ENCODE measurements at places on chromosomes 2 and 18.

- no peak for DNase-seq
Observed at GRCh38 chr2:23378496-23378895, 6.5 kb upstream of the KLHL29 start.

DNA sequence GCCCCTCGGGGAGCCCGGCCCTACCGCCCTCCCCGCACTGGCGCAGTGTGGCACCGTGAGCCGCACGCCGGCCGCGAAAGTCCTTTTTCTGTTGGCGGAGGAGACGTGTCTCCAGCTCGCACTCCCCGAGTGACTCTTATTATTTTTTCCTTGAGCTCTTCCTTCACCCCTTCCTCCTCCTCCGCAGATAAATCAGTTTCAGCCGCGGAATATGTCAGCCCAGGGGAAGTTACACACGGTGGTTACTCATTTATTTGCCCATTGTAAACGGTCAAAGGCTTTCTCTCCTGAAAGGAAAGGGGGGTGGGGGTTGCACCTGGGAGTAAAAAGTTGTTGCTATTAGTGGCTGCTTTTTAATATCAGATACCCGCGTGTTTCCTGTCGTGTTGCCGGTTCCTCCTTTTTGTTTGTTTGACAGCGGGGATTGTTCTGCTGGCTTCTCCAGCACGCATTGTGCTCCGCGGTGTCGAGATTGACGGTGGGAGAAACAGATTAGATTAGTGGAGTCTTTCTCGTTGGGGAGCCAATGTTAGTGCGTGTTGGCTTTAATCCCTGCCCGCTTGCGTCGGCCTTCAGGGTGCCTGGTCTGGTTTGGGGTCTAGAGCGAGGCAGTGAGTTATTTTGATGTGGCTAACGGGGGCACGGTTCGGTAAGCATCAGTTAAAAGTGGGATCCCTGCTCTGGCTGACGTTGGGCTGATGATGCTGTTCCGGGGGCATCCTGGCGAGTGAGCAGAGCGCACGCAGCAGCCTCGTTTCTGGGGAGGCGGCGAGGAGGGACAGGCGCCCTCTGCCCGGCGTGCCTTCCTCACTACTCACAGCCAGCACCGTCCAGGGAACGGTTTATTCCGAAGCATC, 1.6 kb downstream of the CRIM1 start:
- peak; percentile 31 for DNase-seq

GRCh38 chr18:55179835-55180234, 220.6 kb upstream of the CCDC68 start:
- DNase-seq = no peak

DNA sequence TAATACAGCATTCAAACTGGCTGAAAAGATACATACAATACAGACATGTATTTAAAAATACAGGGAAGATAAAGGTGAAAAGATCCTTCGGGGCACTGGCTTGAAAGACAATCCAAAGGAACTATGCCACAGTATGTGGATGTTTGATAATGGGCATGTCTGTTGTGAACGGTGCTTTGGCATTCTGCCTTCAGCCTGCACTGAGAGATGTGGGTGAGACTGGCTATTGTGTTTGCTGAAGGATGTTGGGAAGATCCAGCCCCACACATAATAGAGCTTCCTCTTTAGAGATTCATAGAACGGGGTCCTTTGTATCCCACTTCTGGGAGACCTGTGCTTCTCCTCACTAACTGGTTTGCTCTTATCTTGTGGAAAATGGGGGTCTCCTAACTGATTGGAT, 65.1 kb upstream of the CXCR4 start:
- no peak for DNase-seq

GRCh38 chr2:49480520-49480919, 326.2 kb upstream of the FSHR start:
- no peak for DNase-seq

- DNase-seq = no peak
Observed at GRCh38 chr2:234292205-234292961, 204.5 kb downstream of the ARL4C start.

DNA sequence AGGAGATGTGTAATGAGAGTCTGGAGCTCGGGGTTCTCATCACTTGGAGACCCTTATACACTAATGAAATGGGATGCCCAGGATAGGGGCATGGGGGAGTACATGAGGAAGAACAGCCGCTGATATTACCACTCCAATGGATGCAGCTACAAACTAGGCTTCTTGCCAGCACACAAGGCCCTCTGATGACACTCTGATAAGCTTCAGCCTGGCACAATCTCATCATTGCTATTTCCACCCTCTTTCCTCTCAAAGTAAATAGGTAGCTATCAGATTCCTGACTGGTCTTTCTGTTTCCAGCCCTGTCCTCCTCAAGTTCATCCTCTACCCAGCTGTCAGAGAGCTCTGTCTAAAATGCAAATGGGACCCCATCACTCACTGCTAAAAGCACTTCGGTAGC, 103.0 kb downstream of the GPR39 start:
- DNase-seq = no peak

GRCh38 chr2:24077535-24077877, 1.4 kb upstream of the SF3B6 start:
- no peak for DNase-seq

GRCh38 chr2:58680755-58681310, 439.7 kb upstream of the FANCL start:
- no peak for DNase-seq

- no peak for DNase-seq
Observed at GRCh38 chr2:54735636-54736035, 12.2 kb downstream of the EML6 start.

- DNase-seq = no peak
Observed at GRCh38 chr2:30216157-30216556, 15.2 kb upstream of the LBH start.

DNA sequence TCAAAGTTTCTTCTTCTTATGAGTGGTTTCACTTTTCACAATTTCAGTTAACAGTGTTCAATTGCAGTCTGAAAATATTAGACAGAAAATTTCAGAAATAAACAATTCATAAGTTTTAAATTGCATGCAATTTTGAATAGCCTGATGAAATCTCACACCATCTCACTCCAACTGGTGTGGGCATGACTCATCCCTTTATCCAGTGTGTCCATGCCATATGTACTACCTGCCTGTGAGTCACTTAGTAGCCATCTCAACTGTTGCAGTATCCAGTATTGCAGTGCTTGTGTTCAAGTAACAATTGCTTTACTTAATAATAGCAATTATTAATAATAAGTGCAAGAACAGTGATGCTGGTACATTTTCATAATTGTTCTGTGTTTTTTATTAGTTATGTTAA, 1202.5 kb downstream of the DSC3 start:
- DNase-seq = no peak

GRCh38 chr2:112163541-112163981, 25.4 kb downstream of the FBLN7 start:
- no peak for DNase-seq

DNA sequence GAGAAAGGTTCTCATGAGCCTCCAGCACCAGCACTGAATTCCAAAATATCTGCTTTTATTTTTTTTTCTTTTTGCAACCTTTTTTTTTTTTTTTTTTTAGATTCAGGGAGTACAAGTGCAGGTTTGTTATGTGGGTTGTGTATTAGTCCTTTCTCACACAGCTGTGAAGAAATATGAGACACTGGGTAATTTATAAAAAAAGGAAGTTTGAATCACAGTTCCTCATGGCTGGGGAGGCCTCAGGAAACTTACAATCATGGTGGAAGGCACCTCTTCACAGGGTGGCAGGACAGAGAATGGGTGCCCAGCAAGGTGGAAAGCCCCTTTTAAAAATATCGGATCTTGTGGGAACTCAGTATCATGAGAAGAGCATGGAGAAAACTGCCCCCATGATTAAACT, 7.9 kb upstream of the TMX3 start:
- no peak for DNase-seq

- DNase-seq = no peak
Observed at GRCh38 chr2:70503896-70504295, 49.7 kb downstream of the TGFA start.

- no peak for DNase-seq
Observed at GRCh38 chr18:34956663-34957062, 84.5 kb upstream of the MAPRE2 start.

- DNase-seq = no peak
Observed at GRCh38 chr2:221102896-221103688, 469.0 kb downstream of the EPHA4 start.

DNA sequence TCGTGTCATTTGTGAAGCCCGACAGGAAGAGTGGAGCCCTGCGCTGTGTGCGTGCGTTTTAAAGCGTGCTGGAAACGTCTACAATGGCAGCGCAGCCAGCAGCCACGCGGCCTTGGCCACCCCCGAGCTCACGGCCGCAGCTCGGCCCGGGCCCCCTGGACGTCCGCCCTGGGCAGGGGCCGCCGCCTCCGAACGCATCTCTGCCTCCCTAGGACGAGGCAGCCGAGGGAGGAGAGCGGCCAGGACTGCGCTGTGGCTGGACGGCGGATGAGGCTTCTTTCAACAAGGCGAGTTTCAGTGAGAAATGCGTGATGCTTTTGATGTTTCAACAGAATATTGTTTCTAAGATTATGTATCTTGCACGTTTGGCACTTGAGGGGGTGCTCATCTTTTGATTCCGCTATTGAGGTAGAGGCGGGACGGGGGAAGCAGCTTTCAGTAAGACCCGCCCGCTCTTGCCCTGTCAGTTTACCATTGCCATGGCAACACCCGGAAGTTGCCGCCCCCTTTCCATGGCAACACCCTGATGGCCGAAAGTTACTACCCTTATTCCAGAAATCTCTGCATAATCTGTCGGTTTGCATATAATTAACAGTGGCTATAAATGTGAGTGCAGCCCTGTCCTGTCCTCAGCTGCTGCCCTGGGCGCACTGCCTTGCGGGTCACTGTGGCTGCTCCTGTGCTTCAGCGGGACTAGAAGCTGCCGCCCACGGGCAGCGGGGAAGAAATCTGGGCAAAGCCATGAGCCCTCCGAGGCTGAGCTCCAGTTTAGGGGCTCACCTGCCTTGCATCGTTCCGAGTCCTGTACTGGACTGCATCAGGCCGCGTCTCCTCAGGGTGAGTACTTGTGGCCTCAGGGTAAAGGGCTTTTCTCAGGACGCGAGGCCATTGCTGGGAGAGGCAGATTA, 38.6 kb downstream of the ADNP2 start:
- DNase-seq = peak; percentile 77

DNA sequence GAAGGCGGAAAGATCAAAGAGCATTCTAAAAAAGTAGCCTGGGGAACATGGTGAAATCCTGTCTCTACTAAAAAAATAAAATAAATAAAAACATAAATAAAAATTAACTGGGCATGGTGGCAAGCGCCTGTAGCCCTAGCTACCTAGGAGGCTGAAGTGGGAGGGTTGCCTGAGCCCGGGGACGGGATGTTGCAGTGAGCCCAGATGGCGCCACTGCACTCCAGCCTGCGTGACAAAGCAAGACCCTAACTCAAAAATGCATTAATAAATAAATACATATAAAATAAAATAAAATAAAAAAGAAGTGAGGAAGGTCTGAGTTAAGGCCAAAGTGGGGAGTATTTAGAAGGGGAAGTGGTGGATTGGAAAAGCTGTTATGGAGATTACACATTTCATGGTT, 1.3 kb upstream of the PSMD14 start:
- no peak for DNase-seq

- DNase-seq = no peak
Observed at GRCh38 chr18:31648966-31649429, 35.4 kb downstream of the B4GALT6 start.

- DNase-seq = no peak
Observed at GRCh38 chr2:109378682-109379081, 235.1 kb downstream of the SEPTIN10 start.

DNA sequence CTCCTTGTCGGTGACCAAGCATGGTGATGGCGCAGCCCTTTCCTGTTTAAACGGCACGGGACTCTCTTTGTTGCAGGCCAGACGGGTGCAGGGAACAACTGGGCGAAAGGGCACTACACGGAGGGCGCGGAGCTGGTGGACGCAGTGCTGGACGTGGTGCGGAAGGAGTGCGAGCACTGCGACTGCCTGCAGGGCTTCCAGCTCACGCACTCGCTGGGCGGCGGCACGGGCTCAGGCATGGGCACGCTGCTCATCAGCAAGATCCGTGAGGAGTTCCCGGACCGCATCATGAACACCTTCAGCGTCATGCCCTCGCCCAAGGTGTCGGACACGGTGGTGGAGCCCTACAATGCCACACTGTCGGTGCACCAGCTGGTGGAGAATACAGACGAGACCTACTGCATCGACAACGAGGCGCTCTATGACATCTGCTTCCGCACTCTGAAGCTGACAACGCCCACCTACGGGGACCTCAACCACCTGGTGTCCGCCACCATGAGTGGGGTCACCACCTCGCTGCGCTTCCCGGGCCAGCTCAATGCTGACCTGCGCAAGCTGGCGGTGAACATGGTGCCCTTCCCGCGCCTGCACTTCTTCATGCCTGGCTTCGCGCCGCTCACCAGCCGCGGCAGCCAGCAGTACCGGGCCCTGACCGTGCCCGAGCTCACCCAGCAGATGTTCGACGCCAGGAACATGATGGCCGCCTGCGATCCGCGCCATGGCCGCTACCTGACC, 17.1 kb downstream of the TUBB6 start:
- DNase-seq = no peak

- no peak for DNase-seq
Observed at GRCh38 chr2:120632796-120633646, 102.6 kb upstream of the GLI2 start.

DNA sequence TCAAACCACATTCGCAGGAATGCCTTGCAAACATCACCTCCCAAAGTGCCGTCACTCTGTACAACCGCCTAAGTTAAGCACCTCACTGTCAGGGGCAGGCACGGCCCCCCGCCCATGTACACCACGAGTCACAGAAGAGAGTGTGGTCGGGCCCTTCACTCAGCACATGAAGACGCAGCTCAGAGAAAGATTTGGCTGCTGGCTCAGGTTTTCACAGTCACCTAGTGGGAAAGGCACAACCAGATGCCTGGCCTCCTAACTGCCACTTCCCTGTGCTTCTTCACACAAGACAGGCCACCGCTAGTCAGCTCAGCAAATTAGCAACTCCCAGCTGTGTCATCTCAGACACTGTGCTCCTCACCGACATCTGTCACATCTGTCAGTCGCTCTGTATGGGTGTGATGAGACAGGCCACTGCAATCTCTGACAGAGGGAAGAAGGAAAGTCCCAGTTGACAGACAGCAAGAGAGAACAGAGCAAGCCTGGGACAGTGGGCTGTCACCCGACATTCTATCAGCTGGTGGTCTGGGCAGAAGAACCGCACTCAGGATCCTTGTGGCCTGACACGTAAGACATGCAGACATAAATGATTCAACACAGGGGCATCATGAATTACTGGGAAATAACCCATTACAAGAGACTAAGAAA, 60.8 kb downstream of the CRACDL start:
- DNase-seq = no peak

- DNase-seq = no peak
Observed at GRCh38 chr2:239257511-239257937, 143.3 kb downstream of the HDAC4 start.

GRCh38 chr2:169362894-169363559, 693 bp upstream of the LRP2 start:
- no peak for DNase-seq

DNA sequence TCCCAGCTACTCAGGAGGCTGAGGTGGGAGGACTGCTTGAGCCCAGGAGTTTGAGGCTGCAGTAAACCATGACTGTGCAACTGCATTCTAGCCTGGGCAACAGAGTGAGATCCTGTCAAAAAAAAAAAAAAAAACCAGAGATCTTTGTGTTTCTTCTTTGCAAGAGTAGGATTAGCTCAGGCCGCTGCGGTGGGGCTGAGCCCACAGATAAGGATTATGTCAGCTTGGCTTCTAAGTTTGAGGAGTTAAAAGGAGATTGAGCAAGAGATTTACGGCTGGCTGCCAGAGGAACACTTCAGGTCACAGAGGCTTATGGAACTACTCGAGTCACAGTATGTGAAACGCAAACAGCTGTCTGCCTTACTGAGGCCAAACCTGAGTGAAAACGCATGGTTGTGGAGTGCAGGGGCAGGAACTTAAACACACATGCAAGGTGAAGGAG, 146.7 kb upstream of the L3MBTL4 start:
- no peak for DNase-seq

Data from naive thymus-derived CD8-positive, alpha-beta T cell (primary cell).